Activated CD4-positive, alpha-beta memory T cell treated with anti-CD3 and anti-CD28 coated beads, Interleukin-2, amount 10 ng/mL, durations not matched to agents 7 days and 5 days (primary cell): ENCODE measurements at places on chromosomes 4 and X. TPM values are rescaled to one million over a fixed set of nuclear protein-coding genes. Genes with fewer than 3 reads are reported as not detected.

DNA sequence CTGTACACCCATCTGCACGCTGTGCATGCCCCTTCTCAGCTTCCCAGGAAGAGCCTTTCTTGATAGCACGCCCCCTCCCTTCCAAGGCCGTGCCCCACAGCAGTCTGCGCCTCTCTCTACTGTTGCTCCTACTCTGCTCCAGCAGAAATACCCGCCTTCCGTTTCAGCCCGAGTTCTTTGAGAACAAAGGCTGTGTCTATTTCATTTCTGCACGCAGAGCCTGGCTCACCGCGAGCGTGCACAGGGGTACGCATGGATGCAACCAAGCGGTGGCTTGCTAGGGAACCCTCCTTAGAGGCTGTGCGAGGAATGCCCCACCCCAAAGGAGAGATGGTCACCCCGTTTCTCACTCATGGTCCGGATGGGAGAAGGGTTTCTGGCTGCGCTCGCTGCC lies 485 bp downstream of the AADAT start:
- no peak for DNase-seq

The ADD1 gene
- total RNA-seq = 277 TPM

The CXCL3 gene
- total RNA-seq = not detected

The NAA11 gene
- not detected for total RNA-seq

- no peak for DNase-seq
Measured at GRCh38 chrX:124986284-124986683, 333.4 kb upstream of the TEX13C start.

DNA sequence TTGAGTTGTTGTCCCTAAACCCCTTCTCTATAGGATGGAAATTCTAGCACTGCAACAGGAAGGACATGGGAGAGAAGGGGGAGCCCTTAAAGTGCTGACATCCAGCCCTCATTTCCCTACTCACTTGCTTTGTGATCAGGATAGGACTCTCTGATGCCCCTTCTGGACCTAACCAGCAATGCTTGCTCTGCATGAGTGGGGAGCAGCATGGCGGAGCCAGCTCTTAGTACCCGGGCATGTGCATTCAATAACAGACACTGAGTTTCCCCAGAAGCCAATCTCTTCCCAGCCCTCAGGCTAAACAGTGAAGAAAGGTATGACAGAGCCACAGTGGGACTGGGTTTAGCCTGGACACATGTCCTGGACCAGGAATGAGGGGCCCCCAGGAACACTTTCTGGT lies 14.0 kb downstream of the SOD3 start:
- DNase-seq = no peak

The NRK gene
- total RNA-seq = not detected

DNA sequence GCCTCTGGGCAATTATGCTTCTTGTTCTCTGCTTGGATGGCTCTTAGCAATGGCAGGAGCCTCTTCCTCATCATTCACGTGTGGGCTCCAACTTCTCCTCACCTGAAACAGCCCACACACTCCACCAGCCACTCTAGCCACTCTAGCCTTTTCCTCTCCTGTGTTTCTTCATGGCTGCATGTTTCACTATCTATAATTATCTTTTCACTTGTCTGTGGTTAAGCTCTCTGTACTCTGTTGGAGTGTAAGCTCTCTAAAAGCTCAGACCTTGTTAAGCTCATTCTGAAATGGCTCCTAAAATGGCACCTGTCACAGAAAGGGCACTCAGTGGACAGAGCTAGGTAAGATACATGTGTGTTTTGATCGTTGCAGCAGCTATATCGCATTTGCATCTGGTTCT lies 80.0 kb downstream of the SH3KBP1 start:
- no peak for DNase-seq

GRCh38 chr4:172780566-172781081 lies 388.0 kb upstream of the GALNT7 start:
- no peak for DNase-seq

GRCh38 chrX:115709039-115709438 lies 148.1 kb downstream of the PLS3 start:
- DNase-seq = no peak

The MSX1 gene
- total RNA-seq = not detected

The GC gene
- not detected for total RNA-seq

GRCh38 chr4:41475402-41475801 lies 62.6 kb upstream of the LIMCH1 start:
- DNase-seq = no peak

- DNase-seq = no peak
Measured at GRCh38 chr4:57109847-57110639, at the start of gene IGFBP7. TSS of gene IGFBP7 (minus strand) at chr4:57110385. CDS start at chr4:57110351, 34 bp downstream.

DNA sequence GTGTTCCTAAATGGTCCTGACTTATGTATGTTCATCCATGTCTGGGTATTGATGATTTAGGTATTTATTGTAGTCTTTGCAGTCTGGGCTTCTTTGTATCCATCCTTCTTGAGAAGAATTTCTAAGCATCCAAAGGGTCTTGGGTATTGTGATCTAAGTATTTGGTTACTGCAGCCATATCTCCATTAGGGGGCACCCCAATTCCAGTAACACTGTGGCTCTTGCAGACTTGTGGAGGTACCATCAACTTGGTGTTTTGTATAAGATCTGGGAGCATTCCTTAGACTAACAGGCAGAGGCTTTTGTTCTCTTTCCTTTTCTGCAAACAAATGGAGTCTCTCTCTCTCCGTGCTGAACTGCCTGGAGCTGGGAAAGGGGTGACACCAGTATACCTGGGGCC lies 113.7 kb upstream of the NEXMIF start:
- DNase-seq = no peak

DNA sequence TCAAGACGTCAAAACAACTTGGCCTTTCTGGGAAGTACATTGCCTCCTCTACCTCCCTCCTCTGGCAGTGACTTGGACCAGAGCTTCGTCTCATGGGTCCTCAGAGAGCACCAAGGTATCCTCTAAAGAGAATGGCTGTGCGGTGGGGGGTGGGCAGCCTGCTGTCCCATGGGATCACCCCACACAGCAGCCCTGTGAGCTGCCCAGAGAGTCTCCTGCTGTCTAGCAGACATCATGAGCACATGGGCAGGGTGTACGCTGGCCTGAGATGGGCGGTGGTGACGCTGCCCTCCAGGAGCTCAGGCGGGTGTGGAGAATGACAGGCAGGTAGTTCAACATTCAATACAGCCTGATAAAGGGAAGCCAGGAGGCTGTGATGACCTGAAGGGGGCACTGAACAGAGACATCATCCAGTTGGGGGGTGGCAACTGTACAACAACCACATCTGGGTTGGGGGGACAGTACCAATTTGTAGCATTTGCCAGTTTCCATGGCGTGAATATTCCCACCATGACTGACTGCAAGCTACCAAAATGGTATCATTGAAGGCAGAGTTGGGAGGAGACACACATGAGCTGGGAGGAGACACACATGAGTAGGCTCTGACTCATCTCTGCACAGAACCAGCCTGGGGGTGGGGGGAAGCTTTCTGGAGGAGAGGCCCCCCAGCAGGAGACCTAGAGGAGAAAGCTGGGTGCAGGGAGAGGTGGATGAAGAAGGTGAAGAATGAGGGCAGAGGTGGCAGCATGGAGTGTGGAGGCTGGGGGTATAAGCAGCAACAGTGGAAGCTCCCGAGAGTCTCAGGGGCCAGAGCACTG lies 35.9 kb downstream of the C4orf50 start:
- no peak for DNase-seq

- DNase-seq = no peak
Measured at GRCh38 chr4:11286533-11286932, 142.2 kb downstream of the HS3ST1 start.

The MAGEA10 gene
- total RNA-seq = not detected
